ENCODE measurements at places on chromosomes 7 and 10.

DNA sequence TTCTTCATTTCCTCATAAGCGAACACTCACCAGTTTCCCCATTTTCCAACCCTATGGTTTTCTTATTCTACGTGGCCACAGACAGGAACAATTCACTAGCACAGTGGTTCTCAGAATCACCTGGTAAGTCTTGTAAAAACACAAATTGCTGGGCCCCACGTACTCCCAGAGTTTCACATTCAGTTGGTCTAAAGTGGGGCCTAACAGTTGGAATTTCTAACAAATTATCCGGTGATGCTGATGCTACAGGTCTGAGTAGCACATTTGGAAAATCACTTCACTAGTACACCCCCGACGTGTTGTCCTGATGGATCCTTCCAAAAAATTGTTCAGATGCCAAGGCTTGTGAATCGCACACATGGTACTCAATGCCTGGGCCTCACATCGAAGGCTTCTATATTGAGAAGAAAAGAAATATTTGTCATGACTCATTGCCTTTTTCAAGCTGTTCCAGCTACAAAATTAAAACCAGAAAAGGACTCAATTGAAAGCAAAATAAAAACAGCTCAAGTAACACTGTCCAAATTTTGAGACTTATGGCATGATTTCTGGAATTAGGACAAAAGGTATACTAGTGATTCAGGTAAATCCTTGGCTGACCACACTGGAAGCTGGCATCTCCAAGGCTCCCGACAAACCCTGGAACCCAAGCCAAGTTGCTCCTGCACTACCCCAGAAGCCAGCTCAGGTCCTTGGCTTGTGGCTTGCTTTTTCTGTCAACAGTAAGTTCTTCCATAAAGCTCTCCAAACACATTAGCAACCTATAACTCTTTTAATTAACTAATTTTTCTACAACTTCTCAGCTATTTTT lies 12.9 kb upstream of the VIM start:
- no peak for DNase-seq

DNA sequence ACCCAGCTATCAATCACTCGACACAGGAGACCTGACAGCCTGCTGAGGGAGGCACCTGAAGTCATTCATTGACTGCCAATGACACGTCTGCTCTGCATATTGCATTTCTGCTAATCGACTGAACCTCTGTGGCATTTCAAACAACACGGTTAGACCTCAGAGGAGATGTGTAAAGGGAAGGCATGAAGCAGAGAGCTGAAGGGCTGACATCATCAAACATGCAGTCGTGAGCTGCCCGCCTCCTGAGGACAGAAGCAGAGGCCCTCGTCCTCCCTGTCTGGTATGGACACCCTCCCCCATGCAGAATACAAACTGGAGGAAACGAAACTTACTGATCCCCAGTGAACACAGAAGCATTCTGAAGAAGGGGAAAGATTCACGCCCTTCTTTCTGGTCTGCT lies 462.6 kb upstream of the MGMT start:
- no peak for DNase-seq

DNA sequence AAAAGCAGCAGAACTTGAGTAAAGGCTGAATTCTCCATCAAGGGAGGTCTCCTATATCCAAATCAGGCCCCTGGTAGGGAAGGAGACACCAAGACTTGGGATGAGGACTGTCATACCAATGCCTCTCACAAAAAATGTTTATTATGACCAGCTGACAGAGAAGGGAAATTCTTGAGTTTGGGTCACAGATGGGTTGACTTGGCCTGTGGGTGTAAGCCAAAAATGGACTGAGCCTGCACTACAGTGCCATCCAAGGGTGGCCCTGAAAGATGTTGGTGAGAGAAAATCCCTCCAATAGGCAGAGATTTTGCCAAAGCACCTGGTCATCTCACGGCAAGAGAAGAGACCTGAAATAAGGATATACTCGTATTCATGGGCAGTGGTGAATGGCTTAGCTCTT lies 27.0 kb upstream of the PPIF start:
- DNase-seq, result no peak

- no peak for DNase-seq
Measured at GRCh38 chr7:13628239-13629001, 361.0 kb downstream of the ETV1 start.

DNA sequence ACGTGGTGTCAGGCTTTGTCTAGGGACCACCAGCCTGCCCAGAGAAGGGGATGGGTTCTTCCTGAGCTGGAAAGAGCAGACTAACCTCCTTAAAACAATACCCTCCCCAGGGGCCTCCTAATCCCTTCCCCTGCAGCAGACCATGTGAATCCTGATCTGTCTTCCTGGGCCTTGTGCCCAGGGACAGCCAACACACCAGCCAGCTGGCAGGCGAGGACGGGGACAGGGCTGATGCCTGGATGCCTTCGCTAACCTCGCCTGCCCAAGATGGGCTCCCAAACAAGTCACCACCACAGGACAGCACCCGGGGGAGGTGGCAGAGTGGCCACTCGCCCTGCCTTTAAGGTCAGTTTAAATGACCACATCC lies 17.6 kb downstream of the PODXL start:
- DNase-seq, result no peak

- no peak for DNase-seq
Measured at GRCh38 chr7:6575281-6576023, 1.8 kb upstream of the ZDHHC4 start.

DNA sequence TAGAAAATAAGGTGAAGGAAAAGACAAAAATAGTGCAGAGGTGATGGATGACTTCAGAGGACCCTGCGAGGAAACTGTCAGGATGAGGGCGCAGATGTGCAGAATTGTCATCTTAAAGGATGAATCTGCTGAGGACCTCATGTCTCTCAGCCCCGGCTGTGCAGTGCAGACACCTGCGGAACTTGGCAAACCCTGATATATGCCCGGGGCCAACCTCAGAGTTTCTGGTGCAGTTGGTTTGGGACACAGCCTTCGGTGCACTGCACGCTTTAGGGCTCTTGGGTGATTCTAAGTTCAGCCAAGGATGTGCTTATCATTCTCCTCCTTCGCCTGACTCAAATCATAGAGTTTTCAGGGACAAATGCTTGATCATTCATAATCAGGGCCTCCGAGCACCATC lies 310.1 kb downstream of the TCERG1L start:
- DNase-seq, result no peak

GRCh38 chr10:42955493-42955889 lies 121.4 kb upstream of the RET start:
- no peak for DNase-seq

DNA sequence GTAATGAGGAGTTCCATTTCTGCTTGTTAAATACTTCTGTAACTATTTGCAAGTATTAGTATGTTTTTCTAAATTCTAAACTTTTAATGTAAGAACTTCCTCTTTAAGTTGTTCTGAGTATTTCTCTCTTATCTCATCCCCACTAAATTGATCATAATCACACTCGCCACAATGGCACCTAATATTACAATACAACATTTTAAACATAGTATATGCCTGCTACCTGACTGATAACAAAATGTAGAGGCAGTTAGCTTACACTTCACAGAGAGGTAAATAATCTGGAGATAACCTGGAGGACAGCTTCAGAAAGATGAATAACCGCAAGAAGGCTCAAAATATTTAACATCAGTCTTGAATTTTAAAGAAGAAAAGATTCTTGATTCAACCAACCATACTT lies 48.6 kb downstream of the HIBADH start:
- DNase-seq, result no peak

GRCh38 chr10:86075512-86075911 lies 291.1 kb downstream of the GRID1 start:
- no peak for DNase-seq

- DNase-seq, result no peak
Measured at GRCh38 chr10:3951993-3952392, 167.0 kb upstream of the KLF6 start.

- DNase-seq, result no peak
Measured at GRCh38 chr10:63707254-63707910, 186.2 kb downstream of the REEP3 start.

DNA sequence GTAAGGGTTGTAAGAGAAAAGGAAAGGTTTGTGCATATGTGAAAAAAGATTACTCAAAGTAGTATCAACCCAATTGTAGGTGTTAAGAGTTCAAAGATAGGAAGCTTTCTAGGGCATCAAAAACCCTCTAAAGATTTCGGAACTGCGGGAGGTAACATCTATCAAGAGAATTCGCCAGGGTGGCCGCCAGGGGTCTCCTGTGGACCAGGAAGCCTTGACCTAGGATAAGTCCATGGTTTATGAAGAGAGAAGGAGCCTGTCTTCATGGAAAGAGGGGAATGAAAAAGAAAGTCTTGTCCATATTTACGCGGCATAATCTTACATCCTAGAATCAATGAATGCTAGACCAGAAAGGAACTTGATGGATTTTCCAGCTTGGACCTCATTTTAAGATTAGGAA lies 140.7 kb upstream of the CALCR start:
- no peak for DNase-seq

DNA sequence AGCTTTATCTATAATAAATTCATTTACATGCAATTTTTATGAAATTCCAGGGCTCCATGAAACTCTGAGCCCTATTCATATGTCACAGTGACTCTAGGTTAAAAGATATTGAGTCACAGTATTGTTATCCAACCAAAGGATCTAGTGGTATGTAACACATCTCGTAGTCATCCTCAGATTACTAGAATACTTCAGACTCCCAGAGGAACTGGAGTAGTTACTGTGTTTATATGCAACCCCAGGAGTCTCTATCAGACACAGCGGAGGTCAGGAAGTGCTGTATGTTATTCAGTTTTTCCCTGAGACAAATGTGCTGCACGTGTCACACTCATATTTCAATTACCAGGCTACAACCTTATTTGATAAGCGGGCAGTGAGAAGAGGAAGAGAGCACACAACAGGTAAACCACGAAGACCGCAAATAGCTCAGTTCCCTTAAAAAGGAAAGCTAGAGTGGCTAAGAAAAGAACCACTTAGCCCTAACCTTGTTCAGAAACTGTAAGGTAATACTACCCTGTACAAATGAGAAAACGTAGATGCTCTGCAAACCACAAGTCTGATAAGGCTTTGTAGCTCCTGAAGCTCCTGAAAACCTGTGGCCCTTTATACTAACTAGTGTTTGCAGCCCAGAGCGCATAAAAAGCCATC lies 114.0 kb upstream of the CNTNAP2 start:
- DNase-seq, result no peak

DNA sequence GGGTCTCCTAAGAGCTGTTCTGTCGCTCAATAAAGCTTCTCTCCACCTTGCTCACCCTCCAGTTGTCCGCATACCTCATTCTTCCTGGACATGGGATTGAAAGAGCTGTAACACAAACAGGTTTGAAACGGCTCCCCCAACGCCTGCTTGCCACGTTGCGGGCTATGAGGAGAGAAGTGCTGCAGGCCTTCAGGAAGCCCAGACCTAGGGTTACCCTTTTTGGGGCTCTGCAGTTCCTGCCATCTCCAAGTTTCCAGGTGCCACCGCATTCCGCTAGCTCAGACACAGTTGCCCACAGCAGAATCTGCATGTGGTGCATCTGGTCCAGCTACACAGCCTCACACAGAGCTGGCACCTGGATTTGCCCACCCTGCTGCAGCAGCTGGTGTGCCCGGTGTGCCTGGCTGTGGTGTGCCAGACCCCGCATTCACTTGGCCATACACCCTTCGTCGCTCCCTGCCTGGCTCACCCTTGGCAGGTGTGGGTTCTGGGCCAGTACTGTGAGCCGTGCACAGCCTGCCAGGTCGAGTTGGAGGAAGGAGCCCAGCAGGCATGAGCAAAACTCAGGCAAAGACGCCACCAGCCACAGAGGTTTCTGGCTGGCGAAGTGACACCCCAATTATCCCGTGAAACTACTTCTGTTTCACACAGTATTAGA lies 253.2 kb upstream of the SEMA3A start:
- no peak for DNase-seq

GRCh38 chr7:50751146-50751545 lies 31.6 kb downstream of the GRB10 start:
- no peak for DNase-seq

- no peak for DNase-seq
Measured at GRCh38 chr7:11570205-11570604, 261.8 kb downstream of the THSD7A start.

DNA sequence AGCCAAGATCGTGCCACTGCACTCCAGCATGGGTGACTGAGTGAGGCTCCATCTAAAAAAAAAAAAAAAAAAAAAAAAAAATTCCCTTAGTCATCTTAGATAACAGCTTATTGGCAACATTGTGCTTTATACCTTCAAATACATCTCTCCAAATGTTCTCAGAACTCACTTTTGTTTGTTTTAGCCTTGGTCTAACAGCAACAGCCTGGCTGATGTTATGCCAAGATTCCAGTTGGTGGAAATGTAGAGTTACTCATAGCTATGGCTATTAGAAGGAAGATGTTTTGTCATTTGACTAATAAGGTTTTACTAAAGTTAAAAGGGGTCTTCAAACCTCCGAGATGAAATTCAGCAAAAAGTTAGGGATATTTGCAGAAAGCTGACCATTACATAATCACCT lies 481.4 kb downstream of the NEBL start:
- no peak for DNase-seq

DNA sequence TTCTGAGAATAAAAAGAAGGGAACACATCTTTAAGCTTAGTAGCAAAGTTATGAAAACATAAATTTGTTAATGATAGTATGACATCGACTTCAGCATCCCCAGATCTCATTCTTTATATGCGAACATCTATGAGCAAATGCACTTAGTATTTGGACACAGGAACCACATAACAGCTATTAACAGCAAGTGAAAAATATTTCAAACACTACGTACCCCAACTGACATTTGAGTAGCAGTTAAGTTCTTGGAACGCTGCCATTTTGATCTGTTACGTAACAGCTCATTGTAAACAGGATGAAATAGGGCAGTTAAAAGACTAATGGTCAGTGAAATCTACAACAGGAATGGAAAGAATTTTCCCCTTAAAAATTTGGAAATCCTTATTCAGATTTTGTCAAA lies 428.9 kb downstream of the TNS3 start:
- no peak for DNase-seq

DNA sequence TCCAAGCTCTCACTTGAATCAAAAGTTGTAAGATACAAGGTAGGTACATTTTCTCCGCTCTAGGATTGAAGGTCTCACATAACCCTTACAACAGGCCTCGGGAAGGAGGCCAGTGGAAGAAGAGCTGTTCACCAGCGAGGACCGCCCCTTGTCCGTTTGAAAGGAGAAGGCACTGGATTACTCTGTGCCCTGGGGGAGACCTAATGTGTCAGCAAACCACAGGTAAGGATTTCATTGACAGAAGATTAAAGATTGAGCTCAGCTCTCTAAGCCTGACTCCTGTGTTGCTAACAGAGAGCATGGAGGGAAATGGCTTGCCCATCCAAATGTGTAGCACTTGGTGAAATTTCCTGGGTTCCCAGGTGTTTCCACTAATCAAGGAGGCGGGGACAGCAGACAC lies 81.2 kb downstream of the SLC16A9 start:
- DNase-seq, result no peak
